ENCODE measurements at places on chromosomes 16 and 17.

DNA sequence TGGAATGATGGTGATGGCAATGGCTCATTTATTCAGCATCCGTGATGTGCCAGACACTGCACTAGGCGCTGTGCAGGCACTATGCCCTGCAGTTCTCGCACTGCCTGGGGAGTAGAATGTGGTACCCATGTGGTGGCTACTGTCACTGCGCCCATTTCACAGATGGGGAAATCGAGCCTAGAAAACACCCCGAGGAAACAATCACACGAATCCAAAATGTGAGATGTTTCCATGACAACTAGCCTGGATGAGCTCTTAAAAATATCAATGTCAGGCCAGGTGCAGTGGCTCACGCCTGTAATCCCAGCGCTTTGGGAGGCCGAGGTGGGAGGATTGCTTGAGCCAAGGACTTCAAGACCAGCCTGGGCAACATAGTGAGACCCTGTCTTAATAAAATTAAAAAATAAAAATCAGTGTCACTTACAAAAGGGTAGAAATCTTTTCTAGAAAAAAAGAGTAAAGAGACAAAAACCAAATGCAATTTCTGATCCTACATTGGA is 57.9 kb upstream of the TNRC6A start:
- no peak for DNase-seq

DNA sequence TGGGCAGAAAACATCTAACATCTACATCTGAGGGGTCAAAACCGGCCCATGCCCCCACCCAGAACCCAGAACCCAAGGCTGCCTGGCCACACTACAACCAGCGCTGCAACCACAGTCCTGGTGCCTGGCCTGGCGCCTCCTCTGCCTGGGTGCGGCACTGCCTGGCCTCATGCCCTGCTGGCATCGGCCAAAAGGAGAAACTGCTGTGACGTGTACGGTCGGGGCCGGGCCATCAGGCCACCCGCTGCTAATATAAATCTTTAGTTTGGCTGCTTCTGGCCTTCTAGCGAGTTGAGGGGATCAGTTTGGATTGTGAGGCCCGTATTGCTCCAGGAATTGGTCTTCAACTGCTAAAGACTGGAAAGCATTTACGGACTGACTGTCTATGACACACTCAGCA is 22.8 kb downstream of the TMEM204 start:
- no peak for DNase-seq

GRCh38 chr17:42411905-42412679 is 11.0 kb downstream of the CAVIN1 start:
- no peak for DNase-seq

- DNase-seq = peak; percentile 57
Measured at GRCh38 chr17:16313139-16314090, 39.9 kb downstream of the CENPV start.

GRCh38 chr16:69217433-69217832 is 30.5 kb downstream of the SNTB2 start:
- DNase-seq = no peak

- DNase-seq = no peak
Measured at GRCh38 chr16:12507366-12507765, 296.3 kb downstream of the CPPED1 start.

GRCh38 chr16:22739077-22739476 is 74.9 kb upstream of the HS3ST2 start:
- no peak for DNase-seq

- DNase-seq = no peak
Measured at GRCh38 chr17:14006249-14006942, 62.9 kb upstream of the COX10 start.

- no peak for DNase-seq
Measured at GRCh38 chr17:75338335-75338734, 49.1 kb upstream of the SLC25A19 start.

GRCh38 chr16:681746-682427 is 1.7 kb downstream of the STUB1 start:
- no peak for DNase-seq

GRCh38 chr17:74177018-74177450 is 26.4 kb upstream of the RPL38 start:
- DNase-seq = peak; percentile 46

DNA sequence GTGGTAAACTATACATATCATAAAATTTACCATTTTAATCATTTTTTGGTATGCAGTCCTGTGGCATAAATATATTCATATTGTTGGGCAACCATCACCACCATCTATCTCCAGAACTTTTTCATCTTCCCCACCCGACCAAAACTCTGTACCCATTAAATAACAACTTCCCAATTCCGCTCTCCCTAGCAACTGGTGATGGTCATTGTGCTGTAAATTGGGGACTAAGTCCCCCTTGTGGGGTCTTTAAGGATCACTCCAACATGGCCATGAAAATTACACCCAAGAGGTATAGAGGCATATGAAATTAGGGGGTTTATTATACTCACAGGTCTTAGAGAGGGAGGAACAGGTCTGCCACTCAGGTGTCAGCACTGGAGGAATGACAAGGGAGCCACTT is 57.4 kb upstream of the NKD1 start:
- DNase-seq = no peak

- no peak for DNase-seq
Measured at GRCh38 chr17:32241640-32242039, 24.0 kb upstream of the RHBDL3 start.

All from SW480 (cell line).